Activated naive CD4-positive, alpha-beta T cell (primary cell): ENCODE measurements at places on chromosomes 1 and 21.

- DNase-seq, result no peak
These were observed 24.6 kb downstream of the PKP1 start for GRCh38 chr1:201307760-201308499.

DNA sequence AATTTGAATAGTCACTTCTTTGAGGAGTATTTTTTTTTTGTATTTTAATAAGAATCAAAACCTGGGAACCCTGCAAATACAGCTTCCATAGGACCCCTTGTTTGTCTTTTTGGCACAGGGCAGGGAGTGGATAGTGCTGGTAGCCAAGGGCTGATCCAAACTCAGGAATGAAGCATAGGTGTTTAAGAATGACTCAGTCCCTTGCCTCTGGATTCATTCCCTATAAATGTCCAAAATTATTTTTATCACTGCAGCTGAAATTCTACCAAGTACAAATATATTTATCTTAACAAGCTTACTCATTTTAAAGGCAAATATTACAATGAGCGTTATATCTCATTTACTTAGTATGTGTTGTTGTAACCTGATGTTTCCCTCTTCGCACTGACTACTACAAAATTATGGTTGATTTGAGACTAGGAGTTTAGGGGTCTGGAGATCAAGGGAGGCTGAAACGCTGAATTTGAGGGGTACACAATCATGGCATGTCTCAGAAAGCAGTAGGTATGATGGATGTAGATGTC, 278.6 kb upstream of the LYPLAL1 start:
- DNase-seq, result no peak

DNA sequence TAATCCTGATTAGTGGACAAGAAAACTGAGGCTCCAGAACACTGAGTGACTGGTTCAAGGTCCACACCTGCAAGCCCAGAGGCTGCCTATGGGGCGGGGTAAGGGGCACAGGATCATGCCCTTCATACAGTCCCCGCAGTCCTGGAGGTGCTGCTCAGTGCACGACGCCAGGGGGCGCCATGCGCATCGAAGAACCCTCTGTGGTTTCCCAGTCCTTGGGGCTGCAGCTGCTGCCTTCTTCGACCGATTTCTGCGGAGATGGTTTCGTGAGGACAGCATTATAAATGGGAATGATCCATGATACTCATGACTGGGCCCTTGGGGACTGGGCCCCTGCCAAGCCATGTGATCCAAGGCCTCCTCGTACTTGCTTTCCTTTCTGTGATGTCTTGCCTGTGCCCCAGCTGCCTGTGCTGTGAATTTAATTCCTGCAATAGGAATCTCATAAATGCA, 37.1 kb upstream of the ARHGEF10L start:
- peak; percentile 15 for DNase-seq

DNA sequence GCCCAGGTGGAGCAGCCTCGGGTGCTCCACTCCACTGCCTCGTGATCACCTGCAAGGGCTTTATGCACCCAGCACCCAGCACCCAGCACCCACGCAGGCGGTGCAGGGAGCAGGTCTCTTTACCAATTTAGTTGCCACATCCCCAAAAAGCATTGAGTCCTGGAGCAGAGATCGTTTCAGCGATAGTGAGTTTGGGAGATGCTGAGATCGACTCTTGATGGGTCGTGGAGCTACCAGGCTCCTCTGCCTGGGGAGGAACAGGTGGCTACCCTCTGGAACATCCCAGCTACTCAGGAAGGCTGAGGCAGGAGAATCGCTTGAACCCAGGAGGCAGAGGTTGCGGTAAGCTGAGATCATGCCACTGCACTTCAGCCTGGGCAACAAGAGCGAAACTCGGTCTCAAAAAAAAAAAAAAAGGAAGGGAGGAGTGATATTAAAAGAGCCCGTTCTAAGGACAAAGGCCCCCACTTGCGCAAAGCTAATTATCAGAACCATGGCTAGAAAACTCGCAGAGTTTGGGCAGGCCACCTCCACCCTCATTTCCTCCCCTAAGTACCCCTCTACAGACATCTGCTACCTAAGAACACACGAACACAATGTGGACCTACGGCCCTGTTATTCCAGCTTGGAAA, 106.5 kb upstream of the SLC45A1 start:
- no peak for DNase-seq

GRCh38 chr1:164773102-164773501, 214.1 kb downstream of the PBX1 start:
- no peak for DNase-seq

GRCh38 chr1:42145389-42145716, 7.9 kb upstream of the GUCA2B start:
- DNase-seq, result no peak

DNA sequence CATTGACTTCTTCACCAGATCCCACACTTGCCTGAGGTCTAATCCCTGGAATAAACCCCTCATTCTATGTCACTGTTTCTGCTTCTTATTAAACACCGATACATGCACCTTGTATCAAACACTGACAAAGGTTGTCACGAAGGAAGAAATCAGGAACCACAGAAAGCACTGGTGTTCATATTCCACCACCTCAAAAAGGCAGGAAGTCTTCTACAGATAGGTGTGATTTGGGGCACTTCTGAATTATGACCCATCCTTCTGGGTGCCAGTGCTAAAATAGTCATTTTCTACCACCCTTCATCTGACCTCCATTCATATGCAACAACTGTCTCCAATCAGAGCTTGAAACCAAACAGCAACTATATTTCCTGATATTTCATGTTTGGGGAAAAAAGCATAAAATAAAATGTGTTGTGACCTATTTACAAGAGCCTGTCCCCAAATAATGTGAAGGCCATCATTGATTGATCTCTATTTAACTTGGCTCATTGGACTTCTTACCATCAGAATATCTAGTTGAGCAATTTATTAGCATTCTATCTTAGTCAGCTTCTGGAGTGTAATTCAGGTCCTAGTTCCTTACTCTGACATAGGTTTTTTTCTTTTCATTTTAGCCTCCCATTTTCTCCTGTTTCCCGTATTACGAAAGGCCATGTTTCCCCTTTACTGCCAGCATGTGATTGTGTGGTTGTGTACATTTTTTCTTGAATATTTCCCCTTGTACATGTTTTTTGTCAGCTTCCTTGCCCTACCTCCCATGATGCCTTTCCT, 43.1 kb downstream of the DUSP10 start:
- no peak for DNase-seq

- no peak for DNase-seq
These were observed 22.5 kb downstream of the RHBDL2 start for GRCh38 chr1:38919130-38919529.

GRCh38 chr21:32055305-32055704, 182.5 kb downstream of the HUNK start:
- DNase-seq, result no peak

- no peak for DNase-seq
These were observed 97.8 kb upstream of the B3GALT2 start for GRCh38 chr1:193284219-193284618.

DNA sequence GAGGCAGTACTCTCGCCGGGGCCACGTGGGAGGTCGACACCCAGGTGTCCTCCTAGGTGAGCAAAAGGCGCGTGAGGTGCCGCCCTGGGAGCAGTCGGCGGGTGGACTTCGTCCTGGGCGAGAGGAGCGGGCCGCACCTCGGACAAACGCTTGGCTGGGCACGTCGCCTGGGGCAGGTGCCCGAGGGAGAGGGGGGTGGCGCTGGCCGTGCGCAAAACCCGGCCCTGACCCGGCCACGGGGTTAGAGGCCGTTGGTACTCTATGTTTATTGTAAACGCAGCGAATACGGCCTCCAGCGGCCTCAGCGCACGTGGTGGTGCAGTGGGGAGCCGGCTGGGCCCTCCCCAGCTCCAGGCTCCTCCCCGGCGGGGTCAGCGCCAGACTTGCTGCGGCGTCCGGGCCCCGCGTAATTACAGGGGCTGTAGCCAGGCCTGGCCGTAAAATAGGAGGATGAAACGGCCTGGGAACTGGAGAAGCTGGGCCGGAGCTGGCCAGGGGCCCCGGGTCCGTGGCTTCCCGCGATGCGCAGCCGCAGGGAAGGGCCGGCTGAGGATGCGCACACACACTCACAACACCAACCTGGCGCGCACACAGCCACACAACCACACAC, 1.6 kb upstream of the EFNA1 start:
- DNase-seq, result no peak

GRCh38 chr1:64766429-64766828, 21.6 kb downstream of the RAVER2 start:
- DNase-seq, result no peak

DNA sequence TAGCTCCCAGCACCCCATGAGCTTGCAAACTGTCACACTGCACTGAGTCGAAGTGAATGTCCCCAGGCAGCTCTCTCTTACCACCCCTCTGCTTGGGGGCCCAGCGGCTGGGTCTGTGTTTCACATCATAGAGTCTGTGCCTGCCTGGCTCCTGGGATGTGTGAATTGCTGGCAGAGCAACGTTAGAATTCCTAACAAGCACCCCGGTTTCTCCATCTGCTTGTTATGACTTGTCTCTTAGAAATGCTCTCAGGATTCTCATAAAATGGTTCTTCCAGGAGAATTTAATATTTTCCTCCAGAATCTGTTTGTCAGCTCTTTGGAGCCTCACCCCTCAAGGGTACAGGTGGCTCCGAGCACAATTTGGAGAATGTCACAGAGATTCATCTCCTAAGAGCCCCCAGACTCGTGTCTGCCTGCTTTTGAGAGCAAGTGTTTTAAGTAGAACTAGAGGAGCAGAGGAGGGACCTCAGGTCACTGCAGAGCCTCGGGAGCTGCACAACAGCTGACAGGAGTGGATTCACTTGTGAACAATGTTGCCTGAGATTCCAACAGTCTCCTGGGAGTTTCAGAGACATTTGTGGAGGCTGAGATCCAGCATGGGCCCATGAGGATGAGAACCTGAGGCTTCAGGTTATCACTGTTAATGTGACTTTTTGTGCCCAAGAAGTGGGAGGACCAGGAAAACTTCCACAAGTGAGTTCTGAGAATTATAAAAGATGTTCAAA, 131.5 kb downstream of the KCNJ6 start:
- DNase-seq, result no peak

DNA sequence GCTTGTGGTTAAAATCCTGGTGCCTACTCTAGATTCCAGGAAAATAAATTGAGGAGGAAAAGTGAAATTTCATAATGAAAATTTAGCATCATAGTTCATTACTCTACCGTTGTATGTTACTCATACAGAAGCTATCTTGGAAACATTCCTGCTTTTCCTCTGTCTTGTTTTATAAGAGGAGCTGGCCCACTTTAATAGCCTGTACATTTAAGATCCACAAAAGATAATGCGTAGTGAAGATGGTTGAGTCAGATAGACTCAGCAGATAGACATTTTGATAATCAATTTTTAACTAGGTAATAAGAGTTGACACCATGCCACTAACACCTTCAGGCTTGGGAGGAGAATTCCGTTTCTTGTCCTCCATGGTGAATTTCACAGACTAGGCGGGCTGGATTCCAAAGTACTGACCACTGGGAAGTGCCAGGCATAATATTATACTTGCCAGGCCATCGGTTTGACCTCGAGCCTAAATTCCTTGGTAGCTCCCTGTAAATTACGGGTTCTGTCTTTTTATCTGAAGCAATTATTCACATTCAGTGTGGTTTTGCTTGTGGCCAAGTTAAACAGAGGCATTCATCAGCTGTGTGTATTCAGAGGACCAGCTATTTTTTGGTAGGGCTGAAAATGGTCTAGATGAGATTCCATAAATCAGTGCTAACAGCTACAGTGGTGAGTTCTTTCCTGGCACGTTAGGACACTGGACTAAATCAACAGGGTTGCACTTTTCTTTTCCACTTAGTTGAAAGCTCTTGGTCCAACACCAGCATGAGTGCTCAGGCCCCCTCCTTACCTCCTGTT, 111.9 kb upstream of the KAZN start:
- DNase-seq, result no peak

DNA sequence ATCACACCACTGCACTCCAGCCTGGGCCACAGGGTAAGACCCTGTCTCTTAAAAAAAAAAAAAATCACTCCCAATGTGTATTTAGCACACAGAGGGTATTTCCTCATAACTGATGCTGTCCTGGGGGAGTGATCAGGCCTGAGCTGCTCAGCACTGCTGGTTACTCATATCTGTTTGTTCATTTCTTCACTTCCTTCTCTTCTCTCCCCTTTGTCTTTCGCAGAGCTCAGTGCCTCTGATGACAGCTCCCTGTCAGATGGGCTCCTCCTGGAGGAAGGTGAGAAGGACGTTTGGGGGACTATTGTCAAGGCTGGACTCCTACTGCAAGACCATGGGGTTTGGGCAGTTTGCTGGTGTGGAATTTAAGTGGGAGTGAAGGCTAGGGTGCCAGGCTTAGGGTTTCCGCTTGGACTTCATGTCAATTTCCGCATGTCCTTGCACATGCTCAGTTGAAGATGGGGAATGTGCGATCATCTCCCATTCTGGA, 13.0 kb downstream of the INAVA start:
- no peak for DNase-seq

- no peak for DNase-seq
These were observed 3.5 kb upstream of the DMRTA2 start for GRCh38 chr1:50426702-50427085.

DNA sequence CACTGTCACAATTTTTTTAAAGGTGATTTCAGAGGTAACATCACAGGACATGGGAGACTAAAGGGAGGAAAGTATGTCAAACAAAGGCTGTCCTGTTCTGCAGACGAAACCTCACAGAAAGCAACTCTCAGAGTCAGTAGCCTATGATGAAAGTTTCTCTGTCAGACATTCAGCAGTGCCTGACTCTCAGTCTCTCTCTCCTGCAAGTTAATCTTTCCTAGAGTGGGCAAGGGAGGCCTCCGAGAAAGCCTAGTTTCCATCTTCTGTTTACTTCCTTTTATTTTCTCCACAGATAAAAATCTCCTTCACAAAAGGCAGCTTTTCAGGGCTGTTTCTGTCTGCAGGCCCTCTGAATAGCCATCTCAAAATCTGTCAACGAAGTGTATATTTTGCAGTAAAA, 24.9 kb upstream of the FMO2 start:
- DNase-seq, result no peak

GRCh38 chr1:206909161-206909882, 12.1 kb downstream of the IL24 start:
- DNase-seq, result peak; percentile 57

DNA sequence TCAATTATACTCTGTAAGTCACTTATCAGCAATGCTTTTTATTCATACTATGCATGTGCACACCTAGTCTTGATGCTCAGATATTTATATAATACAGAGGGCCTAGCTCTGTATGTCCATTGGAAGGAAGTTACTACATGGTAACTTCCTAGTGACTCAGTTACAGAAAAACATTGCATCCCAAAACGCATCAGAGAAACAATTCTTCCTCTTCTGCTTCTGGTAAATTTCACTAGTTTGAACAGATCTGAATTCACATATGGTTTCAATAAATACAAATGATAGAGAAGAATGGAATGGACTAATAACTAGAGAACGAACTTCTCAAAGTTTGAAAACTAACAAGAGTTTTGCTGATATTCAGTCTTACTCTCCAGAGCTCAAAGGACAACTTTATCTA, 811.3 kb upstream of the ADGRL2 start:
- no peak for DNase-seq
